Activated CD4-positive, alpha-beta T cell treated with anti-CD3 and anti-CD28 coated beads, Interleukin-10, Interleukin-2, amounts not matched to agents 100 ng/mL and 50 ng/mL, durations not matched to agents 16 hours and 8 hours (primary cell): ENCODE measurements at places on chromosomes 7 and 10.

DNA sequence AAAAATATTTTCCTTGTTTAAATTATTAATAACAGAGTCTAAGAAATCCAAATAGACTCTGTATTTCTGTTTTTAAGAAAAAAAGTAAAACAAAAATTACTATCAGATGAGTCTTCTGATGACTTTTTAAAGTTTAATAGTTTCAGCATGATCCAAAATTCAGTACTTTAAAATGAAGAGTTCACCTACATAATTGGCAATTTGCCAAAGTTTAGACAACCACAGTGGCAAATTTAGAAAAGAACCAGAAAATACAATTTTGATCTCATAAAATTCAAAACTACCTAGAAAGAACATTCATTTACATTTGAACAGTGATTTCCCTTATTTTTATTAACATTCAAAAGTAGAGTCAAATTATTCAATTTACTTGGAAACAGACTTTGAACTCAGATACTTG, 56.1 kb downstream of the AGMO start:
- no peak for DNase-seq

- no peak for DNase-seq
These were observed 212.0 kb downstream of the CACNB2 start for GRCh38 chr10:18352175-18352574.

DNA sequence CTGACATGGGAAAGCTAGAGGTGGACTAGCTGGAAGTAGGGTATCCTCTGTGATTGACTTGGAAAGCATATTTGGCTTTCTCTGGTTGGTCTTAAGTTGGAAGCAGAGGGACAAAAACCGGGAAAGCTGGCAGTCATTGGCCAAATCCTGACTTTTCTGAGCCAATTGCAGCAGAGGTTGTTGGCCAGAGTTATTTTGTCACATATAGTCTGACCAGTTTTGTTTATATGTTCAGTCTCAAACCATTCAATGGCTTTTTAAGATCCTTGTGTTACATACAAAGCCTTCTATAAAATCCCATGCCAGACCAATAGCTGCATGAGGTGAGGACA, 6.3 kb downstream of the CFAP69 start:
- DNase-seq, result no peak

- no peak for DNase-seq
These were observed 2.8 kb upstream of the DEPP1 start for GRCh38 chr10:44981172-44982113.

DNA sequence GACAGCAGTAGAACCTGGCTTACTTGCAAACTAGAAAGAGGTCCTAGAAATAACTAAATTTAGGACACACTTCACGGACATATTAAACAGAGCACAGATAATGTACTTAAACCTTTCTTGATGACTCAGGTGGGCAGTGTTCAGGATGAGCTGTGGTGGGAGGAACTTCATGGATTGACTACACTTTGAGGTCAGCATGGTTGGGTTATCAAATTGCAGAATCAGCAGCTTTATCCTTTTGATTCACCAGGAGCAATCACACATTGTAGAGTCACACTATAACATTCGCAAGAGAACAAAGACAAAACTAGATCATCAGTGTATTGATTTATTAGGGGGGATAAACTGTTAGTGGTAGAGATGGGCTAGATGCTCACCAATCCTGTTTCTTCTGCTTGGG, 38.6 kb upstream of the AGK start:
- DNase-seq, result peak; percentile 25

GRCh38 chr10:110786172-110786571, 85.6 kb upstream of the PDCD4 start:
- no peak for DNase-seq

DNA sequence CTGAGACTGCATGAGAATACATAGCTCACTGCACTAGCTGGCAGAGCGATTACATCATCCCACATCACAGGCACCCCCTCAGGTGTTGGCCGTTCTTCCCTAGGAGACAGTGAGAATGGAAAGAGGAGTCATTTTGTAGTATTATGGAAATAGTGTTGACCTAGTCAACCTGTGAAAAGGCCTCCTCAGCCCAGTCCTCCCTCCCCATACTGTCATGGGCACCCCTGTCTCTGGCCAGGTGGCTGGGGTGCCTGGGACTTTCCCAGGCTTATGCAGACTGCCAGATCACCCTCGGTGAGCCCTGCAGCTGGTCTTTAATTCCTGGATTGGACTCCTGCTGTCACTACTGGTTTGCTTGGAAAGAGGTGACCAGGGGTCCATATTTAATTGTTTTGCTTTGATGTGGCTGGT, 4.0 kb downstream of the INPP5A start:
- DNase-seq, result no peak

- no peak for DNase-seq
These were observed 10.8 kb upstream of the JCAD start for GRCh38 chr10:30070001-30070685.
